ENCODE measurements at places on chromosomes 12 and 14.

- peak; percentile 26 for DNase-seq
These were observed 533.3 kb downstream of the LRFN5 start for GRCh38 chr14:42140001-42140400.

- peak; percentile 98 for DNase-seq
These were observed 83.9 kb downstream of the STXBP6 start for GRCh38 chr14:24965934-24966578.

GRCh38 chr12:132610866-132611602 is 652 bp upstream of the LRCOL1 start:
- DNase-seq, result no peak

DNA sequence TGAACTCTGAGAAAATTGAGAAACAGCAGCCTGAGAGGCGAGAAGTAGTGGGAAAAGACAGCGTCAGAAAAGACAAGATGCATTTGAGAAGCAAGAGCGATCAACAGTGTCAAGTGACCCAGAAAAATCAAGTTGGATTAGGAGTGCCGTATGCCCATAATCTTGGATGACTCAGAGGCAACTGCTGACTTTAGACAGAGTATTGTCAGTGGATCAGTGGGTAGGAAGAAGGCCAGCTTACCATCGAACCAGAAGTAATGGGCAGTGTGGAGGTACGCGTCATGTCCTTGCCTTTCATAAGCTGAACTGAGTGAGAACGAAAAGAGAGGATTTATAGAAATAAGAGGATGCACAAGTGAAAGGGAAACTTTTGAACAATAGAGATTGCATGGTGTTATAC is 151.0 kb upstream of the NAV3 start:
- no peak for DNase-seq

Data from AG10803 (cell line).